Activated T-cell treated with anti-CD3 and anti-CD28 coated beads, Interleukin-2, amount 50 U/mL, for 24 hours (primary cell): ENCODE measurements at places on chromosomes 1 and 21.

GRCh38 chr1:75341537-75341936 is 207.3 kb downstream of the LHX8 start:
- no peak for DNase-seq

DNA sequence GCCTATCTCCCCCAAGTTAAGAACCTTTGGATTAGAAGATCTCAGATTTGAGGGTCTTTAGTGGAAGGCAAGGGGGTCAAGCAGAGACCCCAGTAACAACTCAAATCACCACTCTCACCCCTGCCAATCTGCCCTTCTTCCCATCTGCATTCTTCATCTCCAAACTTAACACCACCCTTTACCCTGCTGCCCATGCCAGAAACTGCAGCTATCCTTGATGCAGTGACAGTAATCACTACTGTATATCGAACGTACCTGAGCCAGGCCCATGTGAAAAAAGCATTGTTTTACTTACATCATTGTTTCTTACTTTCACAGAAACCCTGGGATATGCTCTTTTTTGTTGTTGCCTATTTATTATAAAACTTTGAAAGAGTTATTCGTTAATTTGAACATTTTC is 26.5 kb downstream of the NSUN4 start:
- DNase-seq, result no peak

- no peak for DNase-seq
Observed at GRCh38 chr1:7224644-7225043, 439.4 kb downstream of the CAMTA1 start.

- no peak for DNase-seq
Observed at GRCh38 chr1:207903767-207904166, 7.2 kb downstream of the CD34 start.

DNA sequence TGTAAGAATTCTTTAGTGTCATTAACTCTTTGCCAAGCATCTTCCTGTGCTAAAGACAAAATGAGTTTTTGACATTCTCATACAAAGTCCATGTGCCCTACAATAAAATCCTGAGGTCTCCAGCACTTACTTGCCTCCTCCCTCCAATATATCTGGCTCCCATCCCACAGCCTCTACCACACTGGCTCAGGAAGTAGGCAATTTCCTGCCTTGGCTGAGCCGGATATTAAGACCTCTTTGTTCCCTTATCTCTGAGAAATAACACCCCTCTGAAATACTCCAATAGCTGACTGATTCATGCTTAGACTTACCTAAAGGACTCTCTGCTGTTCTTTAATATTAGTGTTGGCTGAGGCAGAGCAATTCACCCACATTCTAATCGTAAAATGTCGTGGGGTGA is 37.6 kb upstream of the GORAB start:
- DNase-seq, result no peak

- DNase-seq, result no peak
Observed at GRCh38 chr1:77542813-77543420, 139.5 kb downstream of the ZZZ3 start.

DNA sequence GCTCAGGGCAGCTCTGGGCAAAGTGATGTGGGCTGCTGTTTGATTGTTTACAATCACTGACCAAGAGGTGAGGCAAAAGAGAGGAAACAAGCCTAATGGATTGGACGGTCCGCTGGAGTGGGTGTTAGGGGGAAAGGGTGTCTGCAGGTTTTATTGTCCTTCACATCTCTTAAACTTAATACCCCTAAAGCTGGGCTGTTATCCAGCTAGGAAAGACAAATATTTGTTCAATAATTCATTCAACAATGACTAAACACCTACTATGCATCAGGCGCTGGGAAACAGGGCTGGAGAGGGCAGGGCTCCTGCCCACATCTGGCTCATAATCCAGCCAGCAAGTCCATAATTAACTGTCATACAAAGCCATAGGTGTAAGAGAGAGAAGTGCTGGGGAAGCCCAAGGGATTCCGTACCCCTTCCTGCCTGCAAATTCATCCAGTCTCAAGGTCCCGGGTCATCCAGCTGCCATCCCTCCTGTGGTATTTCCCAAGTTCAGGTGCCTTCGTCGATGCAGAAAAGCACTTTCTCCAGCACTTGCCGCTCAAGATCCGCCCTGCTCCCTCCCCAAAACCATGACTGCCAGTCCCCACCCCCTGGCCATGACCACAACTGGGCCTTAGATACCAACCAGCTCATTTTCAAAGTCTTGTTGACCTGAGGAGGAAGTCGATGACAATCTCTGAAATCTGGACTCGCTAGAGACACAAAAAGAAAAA is 10.7 kb downstream of the TMEM63A start:
- no peak for DNase-seq

DNA sequence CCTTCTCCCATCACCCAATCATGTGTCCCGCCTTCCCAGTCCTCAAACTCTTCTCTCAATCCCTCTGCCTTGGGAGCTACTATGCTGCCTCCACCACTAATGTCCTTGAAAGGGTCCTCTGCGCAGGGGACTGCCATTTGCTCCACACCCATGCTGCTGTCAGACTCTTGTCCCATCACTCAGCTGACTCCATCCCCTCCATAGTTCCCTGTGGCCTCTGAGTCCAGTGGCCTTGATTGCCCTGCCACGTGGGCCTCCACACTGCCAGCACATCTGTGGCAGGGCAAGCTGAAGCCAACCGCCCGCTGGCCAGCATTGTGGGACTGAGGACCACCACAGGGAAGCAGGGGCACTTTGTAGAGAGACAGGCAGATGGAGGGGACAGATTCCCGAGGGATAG is 1.3 kb upstream of the TNNT2 start:
- DNase-seq, result no peak

GRCh38 chr1:185670187-185670627 is 64.0 kb upstream of the HMCN1 start:
- no peak for DNase-seq

GRCh38 chr1:67855444-67855843 is 22.2 kb upstream of the GNG12 start:
- DNase-seq, result no peak

DNA sequence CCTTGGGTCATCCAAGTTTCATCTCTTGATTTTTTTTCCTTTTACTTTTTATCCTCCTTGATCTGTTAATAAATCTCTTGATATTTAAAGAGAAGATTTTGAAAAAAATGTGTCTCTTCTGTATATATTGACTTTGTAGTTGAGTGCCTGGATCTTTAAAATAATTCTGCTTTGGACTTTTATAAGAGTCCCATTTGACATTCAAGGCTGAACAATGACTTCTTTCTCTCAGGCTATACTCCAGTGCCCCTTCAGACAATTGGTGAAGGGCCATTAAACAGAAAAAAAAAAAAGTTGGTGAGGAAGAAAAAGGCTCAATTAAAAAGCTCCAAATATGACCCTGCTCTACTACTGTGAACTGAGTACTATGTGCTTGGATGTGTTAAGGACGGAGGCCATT is 40.9 kb upstream of the CITED4 start:
- no peak for DNase-seq

- no peak for DNase-seq
Observed at GRCh38 chr1:244092293-244092963, 41.3 kb downstream of the ZBTB18 start.

- no peak for DNase-seq
Observed at GRCh38 chr21:26282058-26282457, 111.5 kb upstream of the APP start.

DNA sequence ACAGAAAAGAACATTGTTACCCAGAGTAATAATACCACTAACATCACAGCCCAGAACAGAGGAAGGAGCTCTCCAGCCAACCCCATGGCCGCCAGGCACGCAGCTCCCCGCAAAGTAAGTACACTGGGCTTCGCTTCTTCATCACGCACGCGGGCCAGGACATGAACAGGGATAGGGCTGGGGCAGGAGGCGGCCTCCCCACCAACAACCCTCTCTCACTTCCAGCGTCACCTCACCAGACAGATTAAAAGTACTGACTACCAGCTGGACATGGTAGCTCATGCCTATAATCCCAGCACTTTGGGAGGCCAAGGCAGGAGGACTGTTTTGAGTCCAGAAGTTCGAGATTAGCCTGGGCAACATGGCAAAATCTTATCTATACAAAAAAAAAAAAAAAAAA is 78.3 kb downstream of the NPHP4 start:
- no peak for DNase-seq
